ENCODE measurements at places on chromosomes 7 and 10.

GRCh38 chr7:143435266-143435665 lies 8.0 kb upstream of the TAS2R60 start:
- DNase-seq = no peak

DNA sequence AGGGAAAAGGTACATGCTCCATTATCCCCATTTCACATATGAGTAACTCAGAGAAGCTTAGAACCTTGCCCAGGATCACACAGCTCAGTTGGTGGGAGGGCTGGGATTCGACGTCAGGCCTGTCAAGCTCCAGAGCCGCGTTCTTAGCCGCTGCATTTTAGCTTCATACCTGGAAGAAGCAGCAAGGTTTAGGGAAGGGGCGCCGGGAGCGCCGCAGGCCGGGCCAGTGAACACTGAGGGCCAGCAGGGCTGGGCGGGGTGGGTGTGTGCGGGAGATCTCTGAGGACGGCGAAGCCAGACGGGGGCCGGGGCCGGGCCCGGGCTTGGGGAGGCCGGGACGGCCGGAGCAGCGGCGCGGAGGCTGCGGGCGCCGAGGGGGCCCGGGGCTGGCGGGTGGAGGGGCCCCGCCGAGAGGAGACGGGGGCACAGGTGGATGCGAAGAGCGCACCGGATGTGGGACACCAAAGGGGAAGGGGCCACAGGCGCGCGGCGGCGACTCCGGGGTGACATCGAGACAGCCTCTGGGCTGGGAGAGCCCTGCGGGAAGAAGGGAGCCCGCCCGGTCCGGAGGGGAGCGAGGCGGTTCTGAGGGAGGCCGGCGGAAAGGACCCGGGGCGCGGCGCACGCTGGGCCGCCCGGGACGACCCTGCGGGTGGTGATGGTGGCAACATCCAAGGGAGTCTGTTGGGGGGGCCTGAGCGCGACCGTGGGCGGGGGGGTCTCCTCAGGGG lies 498 bp downstream of the NDST2 start:
- peak; percentile 61 for DNase-seq

- no peak for DNase-seq
Measured at GRCh38 chr10:48683868-48684267, 805 bp upstream of the WDFY4 start.

DNA sequence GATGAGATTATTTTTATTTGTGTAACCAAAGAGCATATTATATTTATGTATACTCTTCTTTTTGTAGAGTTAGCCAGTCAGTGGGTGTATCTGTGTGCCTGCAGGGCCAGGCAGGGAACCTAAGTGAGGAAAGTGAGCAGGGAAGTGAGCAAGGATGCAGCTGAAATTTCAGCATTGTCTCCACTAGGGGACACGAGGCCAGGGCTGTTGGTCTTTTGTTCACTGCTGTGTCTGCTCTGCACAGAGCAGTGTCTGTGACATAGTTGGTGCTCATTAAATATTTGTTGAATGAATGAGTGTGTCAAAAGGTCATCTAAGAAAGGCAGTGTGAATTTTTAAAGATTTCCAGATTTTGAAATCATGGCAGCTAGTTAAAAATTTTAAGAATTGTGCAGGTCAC lies 51.8 kb downstream of the SUGCT start:
- no peak for DNase-seq

DNA sequence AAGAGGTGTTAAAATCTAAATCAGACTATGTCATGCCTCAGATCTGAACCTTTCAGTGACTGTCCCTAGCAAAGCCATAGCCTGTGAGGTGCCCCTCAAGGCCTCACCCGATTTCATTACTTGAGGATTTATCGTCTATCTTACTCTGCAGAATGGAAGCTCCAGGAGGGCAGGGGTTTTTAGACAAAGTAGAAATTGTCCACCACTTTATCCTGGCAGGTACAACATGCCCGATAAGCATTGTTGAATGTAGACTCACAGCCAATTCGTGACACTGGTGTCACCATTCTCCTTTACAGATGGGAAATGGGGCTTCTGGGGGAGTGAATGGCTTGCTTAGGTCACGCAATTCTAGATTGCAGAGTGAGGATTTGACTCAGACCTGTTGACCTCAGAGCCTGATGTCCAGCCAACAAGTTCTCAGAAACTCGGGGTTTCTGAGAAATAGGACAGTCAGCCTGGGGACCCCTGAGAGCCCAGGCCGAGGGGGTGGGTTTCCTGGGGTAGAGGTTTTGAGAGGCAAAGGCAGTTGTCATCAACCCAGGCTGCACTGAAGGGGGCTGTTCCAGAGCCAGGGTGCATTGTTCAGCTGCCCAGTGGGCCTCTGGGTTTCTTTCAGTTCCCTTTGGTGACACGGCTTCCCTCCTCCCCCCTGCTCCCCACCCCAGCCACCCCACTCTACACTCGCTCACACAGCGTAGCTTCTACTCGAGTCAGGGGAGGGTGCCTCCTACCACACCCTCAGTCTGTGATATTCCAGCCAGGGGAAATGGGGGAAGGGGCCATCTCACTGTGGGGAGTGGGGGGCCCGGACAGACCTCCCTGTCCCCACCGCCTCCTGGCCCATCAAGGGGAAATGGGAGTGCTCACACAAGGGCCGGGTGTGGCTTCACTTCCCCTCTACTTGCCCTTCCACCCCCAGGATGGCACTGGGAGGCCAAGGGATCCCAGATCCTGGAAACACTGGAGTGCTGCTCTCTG lies 3.1 kb upstream of the IRF5 start:
- DNase-seq = no peak

- no peak for DNase-seq
Measured at GRCh38 chr7:2821161-2821841, 22.8 kb downstream of the GNA12 start.

DNA sequence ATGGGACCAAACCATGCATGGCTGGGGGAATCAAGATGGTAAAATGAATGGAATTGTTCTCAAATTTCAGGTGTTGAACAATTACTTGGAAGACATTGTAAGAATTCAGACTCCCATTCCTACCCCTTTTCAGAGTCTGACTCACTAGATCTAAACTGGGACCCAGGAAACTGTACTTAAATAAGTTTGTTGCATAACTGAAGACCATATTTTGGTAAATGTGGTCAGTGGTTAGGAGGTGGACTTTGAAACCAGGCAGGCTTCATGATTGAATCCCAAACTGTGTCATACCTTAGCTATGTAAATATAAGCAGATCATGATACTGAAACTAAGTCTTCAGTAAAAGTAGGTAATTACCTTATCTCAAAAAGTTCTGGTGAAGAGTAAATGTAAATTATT lies 41.7 kb downstream of the ZWINT start:
- DNase-seq = no peak

DNA sequence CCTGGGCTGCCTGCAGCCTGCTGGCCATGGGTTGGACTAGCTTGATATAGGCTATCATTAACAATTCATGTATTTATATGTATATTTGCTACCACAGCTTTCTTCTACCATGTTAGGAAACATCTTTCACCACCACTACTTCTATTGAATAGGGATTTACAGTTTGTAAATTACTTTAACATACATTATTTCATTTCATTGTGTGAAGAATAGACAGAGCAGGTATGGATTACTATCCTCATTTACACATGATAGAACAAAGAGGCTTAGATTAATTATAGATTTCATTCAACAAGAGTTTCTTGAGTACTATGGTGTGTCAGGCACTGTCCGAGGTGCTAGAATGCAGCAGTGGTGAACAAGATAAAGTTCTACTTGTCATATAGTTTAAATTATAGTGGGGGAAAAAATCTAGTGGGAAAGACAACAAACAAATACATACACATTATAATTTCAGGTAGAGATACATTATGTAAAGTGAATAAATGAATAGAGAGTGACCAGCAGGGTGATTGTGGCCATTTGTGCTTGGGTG lies 20.6 kb downstream of the VTI1A start:
- no peak for DNase-seq

DNA sequence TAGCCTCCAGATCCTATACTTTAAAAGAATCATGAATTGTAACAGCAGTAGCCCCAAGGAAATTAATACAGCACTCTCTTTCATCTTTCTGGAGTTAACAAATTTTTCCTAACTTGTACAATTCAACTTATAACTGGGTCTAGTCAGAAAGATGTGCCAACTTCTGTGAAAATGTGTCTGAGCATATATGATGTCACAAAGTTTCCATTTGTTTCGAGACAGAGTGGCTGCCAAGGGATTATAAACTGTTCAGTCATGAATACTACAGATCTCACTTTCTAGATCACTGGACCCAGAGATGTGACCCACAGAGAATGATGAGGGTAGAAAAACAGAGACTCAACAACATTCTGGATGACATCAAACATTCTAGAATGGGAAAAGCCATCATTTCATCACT lies 249.2 kb upstream of the PHF14 start:
- DNase-seq = no peak

GRCh38 chr10:49152037-49152436 lies 18.2 kb upstream of the FAM170B start:
- DNase-seq = no peak

DNA sequence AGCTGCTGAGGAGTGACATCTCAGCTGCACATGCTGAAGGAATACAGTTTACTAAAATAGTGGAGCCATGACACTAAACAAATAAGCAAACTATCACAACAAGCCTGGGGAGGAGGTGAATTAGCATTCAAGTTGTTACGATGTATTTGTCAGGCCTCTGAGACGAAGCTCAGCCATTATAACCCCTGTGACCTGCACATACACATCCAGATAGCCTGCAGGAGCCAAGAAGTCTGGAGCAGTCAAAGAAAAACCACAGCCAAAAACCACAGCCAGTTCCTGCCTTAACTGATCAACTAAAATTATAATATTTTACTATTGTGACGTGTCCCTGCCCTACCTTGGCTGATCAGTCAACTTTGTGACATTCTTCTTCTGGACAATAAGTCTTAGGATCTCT lies 68.6 kb downstream of the NSUN6 start:
- no peak for DNase-seq

DNA sequence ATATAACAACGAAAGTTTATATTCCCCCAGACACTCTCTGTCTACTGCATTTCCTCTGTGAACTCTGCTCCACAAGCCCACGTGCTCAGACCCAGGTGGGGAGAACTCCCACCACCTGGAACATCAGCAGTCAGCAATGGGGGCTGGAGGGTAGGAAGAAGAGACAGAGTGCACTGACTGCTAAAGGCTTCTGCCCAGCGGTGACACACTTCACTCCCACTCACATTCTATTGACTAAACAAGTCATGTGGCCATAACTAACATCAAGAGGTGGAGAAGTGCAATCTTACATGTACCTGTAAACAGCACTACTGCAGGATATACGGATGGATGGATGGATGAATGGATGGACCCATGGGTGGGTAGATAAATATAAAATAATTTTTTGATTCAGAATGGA lies 122.2 kb downstream of the MPP7 start:
- DNase-seq = no peak

- DNase-seq = no peak
Measured at GRCh38 chr10:17348011-17348500, 106.3 kb downstream of the ST8SIA6 start.

DNA sequence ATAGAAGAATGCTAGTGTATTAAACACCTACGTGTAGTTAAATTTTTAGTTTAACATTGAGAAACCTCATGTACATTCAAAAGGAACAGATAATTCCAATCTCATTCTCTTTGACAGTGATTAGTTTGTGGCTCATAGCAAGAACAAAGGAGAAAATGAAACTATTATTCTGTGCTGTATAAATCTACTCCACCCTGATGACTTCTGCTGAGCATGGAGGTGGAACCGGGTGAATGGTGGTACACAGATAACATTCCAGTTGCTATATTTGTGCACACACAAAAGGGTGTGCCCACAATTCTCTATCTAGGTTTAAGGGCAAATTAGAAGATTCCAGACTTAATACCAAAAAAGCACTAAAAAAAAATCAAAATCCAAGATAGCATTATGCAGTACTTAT lies 17.0 kb upstream of the RALA start:
- DNase-seq = no peak

DNA sequence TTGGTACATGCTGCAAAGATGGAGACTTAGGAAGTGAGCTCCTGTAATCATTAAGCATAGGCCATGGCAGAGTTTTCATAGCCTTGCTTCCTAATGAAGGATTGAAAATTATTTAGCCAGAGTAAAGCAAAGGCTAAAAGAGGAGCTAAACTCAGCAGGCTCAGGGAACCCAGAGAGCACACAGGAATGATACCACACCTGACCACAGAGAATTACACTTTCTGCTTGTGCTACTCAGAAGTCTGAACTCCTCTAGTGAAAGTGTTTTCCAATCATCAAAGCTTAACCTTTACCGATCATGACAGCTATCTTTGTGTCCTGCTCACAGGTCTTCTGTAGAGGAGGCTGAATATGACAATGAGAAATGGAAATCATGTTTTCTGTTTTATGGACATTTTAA lies 347.7 kb downstream of the OTUD1 start:
- DNase-seq = no peak

DNA sequence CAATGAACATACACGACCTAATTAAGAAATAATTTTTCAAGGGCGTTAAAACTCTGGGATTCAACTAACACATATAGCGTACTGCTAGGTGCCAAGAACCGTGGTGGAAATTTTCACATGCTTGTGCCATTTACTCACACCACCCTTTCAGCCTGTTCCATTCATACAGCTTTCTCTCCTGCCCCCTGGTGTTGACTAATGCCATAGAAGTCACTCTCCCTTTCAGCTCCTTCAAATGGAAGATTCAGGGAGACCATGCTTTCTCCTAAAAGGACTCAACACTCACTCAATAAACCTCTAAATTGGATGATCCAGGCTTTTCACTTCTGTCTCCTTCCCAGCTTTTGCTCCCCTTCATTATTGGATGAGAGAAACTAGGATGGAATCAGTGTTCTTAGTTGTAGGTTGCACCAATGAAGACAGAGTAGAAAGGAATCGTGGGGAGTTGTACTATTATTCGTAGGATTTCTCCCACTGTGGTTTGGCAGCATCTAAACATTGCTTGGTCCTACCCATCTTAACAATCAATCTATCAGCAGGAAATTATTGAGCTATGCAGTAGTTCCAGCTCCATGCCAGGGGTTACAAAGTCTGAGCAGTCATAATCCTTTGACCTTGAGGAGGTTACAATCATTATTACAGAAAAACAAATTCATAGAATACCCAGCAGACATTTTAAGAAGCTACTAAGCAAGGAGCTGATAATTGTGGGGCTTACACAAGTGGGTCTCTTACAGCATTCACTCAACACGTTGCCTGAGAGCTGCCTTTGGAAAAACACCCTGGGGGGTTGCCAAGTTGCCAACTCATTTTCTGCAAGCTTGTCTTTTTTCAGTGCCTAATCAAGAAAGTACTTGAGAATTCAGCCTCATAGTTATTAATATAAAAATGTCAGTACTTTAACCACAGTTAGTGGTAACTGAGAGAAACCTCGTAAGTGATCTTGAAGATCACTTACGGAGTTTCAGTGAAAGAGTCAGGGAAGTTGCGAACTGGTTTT lies 2.8 kb upstream of the PPP1R3C start:
- DNase-seq = peak; percentile 26

Data from stimulated activated CD4-positive, alpha-beta T cell treated with anti-CD3 and anti-CD28 coated beads, Interleukin-2, amount 100 ng/mL, for 24 hours (primary cell).